ENCODE measurements at places on chromosomes 6 and 20. TPM values are rescaled to one million over a fixed set of nuclear protein-coding genes. Genes with fewer than 3 reads are reported as not detected.

DNA sequence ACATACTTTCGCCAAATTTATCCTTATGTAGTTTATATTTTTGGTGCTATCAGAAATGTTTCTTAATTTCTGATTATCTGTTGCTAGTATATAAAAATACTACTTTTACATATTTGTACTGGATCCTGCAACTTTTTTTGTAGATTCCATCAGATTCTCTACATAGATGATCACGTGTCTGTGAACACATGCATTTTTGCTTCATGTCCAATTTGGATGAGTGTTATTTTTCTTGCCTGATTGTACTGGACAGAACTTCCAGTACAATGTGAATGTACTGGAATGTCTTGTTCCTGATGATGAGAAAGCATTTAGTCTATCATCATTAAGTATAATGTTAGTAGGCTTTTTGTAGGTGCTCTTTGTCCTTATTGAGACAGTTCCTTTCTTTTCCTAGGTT lies 25.0 kb upstream of the SSR1 start:
- peaks cover 6% of the 10 kb centered on the region for H3K4me1 ChIP-seq
- DNase-seq, result no peak
- no peaks in the 10 kb centered on the region for H3K36me3 ChIP-seq
- H3K27ac ChIP-seq, result no peak overlapping the region
- no peaks in the 10 kb centered on the region for H3K27me3 ChIP-seq

DNA sequence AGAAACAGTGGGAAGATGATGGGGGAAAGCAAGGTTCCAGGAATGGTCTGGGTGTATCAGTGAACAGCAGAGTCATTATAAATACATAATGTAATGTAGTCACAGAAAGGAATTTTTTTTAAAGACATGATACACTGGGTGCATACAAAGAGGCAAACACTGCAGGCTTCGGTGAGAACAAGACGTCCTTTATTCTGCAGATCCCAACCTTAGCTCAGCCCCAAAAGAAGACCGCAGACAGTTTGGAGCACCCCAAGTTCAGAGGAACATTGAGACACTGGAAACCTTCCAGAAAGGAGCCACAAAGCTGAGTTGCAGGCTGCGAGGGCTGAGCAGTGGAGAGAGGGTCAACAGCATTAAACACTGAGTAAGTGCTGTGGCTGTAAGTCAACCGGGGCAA lies 30.6 kb upstream of the FOXC1 start:
- no peak for DNase-seq
- no peaks in the 10 kb centered on the region for H3K4me1 ChIP-seq
- no peak overlapping the region for H3K27ac ChIP-seq

DNA sequence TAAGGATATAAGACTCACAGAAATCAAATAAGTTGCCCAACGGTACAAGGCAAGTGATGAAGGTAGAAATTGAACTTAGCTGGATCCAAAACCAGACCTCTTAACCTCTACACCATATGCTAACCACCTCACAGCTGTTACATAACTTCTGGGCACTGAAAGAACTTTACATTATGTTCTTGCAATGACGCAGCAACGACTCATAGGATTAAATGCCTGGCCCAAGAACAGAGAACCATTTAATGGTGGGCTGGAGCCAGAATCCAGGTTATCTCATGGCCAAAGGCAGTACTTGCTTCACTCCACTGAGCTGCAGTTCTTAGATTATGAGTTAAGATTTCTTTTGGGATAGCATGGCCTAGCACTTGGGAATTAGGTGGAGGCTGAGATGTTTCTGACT lies 4.4 kb downstream of the TRMT6 start:
- H3K27me3 ChIP-seq, result no peaks in the 10 kb centered on the region
- H3K4me1 ChIP-seq, result peaks cover 5% of the 10 kb centered on the region
- H3K4me3 ChIP-seq, result no peak overlapping the region
- DNase-seq, result no peak
- no peak overlapping the region for H3K27ac ChIP-seq
- peaks cover 71% of the 10 kb centered on the region for H3K36me3 ChIP-seq

Gene CCR6
- not detected for polyA plus RNA-seq
